ENCODE measurements at places on chromosomes 7 and 10. TPM values are rescaled to one million over a fixed set of nuclear protein-coding genes. Genes with fewer than 3 reads are reported as not detected.

The SPDYE11 gene
- not detected for polyA plus RNA-seq

GRCh38 chr10:110479710-110480109, 18.0 kb upstream of the DUSP5 start:
- H3K27me3 ChIP-seq: no peaks in the 10 kb centered on the region
- no peak for DNase-seq
- H3K36me3 ChIP-seq: no peaks in the 10 kb centered on the region
- H3K4me3 ChIP-seq: no peak overlapping the region

- DNase-seq: peak; percentile 88
- peak overlapping the region; percentile 61 for H3K4me3 ChIP-seq
- H3K4me1 ChIP-seq: peaks cover 9% of the 10 kb centered on the region
- H3K27me3 ChIP-seq: no peaks in the 10 kb centered on the region
- peak overlapping the region; percentile 98 for H3K27ac ChIP-seq
Measured at GRCh38 chr7:6446838-6447580, 745 bp downstream of the DAGLB start.

DNA sequence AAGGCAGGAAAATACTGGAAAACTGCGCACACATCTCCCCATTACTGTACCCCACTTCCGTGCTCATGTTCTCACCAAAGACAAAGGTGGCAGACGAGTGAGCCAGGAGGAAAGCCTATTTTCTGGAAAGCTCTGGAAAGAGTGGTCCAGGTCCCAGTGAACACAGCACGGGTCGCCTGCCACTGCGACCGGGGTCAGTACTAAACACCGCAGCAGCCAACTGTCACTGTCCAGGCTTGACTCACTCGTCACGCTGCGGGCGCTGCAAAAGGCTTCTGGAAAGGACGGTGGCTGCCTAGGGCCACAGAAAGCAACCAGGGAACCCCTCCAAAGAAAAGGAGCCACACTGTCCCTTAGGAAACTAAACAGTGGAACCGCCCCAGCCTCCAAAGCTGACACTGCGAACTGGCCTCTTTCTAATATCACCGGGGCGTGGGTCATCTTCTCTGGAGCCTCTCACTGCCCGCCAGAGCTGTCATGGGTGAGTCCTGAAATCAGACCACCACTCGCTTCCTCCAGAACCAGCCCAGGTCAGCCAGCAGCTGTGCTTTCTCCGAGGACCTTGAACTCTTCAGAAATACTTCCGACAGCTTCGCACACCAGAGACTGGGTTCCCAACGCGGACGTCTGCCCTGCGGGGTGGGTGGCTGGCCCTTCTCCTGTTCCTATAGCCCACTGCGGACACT, 4.0 kb downstream of the RADIL start:
- H3K27me3 ChIP-seq: peaks cover 22% of the 10 kb centered on the region
- no peak for DNase-seq
- no peak overlapping the region for H3K27ac ChIP-seq
- H3K4me3 ChIP-seq: no peak overlapping the region
- H3K4me1 ChIP-seq: no peaks in the 10 kb centered on the region
